ENCODE measurements at places on chromosomes 4 and X.

DNA sequence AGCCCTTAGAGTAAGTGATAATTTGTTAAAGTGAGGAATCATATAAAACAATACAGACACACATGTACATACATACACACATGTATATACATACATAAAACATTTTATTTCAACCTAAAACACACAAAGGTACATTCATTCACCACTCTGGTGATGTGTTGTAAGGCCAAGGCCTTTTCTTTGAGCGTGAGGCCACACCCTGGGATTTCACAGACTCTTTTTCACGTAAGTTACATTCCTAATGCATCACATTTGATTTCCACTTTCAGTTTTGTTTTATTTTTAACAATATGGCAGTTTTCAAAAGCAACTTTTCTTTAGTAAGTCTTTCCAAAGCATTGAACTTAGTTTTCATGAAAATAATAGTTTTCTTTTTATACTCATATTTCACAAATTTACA is 170.7 kb downstream of the COL4A6 start:
- DNase-seq: no peak

- no peak for DNase-seq
Measured at GRCh38 chrX:154505734-154506133, 10.3 kb downstream of the FAM3A start.

- DNase-seq: no peak
Measured at GRCh38 chrX:33053001-33053400, 158.3 kb downstream of the DMD start.

DNA sequence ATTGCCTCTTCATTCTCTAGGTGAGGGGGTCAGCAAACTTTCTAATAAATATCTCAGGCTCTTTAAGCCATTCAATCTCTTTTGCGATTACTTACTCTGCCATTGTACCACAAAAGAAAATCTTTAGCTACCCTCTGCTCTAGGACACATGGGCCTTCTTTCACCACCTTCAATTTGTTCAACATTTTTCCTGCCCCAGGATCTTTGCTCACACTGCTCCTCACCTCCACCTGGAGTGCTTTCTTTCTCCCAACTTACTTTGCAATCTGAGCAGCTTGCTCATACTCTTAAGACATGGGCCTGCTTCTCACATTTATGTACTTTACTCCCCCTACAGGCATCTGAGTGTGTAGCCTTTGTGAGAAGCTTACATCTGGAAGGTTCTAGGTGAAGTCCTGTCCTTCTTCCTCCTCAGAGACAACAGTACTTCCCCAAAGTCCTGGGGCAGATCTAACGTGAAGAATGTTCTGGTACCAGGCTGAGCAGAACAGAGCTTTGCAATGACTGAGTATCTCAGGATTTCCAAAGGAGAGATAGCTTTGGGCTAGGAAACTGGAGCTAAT is 55.0 kb upstream of the PRDM5 start:
- no peak for DNase-seq

DNA sequence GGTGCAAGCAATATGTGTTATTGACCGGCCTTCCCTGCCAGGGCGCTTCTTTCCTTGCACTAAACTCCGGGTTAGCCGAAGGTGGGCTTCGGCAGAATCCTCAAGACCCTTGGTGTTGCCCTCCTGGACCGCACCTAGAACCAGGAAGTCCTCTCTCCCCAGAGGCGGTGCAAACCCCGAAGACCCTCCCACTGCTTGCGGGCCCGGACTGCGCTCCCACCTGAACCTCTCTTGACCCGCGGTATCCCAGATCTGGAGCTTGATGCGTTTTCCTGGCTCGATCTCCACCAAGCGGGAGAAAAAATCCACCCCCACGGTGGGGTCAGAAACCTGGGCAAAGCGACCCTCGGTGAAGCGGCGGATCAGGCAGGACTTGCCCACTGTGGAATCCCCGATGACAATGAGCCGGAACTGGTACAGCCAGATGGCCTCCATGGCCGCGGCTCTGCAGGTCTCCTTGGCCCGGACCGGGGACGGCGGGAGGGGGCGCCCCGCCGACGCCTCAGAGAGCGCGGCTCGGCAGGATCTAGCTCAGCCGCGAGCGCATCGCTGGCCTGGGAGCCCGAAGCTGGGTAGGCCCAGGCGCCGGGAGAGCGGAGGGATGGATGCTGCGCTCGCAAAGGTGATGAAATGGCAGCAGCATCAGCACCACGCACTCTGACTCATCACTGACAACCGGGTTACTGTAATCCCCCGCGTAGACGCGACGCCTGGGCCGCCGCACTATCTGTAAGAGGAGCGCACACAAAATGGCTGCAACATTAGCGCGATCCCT is at the start of gene RAB39B:
Gene RAB39B, minus strand, starts transcription at position 638 of the 775 bp plus-strand sequence. Its CDS starts 203 bp downstream, at position 435.
- peak; percentile 22 for DNase-seq

DNA sequence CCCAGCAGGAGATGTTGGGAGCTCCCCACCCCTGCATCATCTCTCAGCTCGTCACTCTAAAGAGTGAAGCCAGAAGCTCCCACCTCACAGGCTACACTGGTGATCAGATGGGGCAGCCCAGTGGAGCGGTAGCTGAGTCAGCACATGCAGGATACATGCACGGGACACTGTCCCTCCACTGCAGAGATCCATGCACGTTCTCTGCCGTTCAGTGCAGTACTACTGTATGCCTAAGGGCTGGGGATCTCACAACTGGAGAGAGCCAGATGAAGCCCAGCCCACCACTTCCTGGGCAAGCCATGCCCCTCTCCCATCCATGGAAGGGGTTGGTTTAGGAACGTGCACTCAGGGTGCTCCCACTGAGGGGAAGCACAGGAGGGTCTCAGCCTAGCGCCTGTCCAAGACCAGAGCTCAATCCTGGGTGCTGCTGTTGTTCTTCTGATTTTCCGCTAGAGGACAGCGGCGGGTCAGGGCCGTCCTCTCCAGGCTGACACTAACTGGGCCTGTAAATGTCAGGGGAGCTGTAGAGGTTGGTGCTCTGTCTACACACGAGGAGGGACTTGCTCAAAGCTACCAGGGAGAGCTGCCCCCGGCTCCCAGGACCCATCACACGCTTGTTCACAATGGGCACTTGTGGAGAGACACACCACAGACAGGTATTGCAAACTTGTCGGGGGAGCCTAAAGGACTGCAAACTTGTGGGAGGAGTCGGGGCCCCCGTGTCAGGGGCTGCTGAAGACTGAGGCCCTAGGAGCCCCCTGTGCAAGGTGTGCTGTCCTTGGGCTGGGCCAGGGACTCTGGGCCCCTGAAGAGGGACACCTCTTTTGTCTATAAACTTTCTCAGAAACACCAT is 18.2 kb upstream of the ABLIM2 start:
- no peak for DNase-seq

DNA sequence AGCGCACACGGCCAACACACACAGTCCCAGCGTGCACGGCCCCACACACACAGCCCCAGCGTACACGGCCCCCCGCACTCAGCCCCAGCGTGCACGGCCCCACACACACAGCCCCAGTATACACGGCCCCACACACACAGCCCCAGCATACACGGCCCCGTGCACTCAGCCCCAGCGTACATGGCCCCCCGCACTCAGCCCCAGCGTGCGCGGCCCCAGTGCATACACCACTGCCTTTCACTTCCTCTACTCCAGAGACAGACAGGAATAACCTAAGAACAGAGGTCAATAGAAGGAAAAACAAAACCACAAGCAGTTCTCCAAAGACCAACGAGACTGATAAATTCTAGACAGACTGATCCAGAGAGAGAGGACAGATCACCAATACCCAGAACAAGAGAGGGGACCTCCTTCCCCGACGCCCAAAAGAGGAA is 17.1 kb downstream of the GAK start:
- DNase-seq: no peak

DNA sequence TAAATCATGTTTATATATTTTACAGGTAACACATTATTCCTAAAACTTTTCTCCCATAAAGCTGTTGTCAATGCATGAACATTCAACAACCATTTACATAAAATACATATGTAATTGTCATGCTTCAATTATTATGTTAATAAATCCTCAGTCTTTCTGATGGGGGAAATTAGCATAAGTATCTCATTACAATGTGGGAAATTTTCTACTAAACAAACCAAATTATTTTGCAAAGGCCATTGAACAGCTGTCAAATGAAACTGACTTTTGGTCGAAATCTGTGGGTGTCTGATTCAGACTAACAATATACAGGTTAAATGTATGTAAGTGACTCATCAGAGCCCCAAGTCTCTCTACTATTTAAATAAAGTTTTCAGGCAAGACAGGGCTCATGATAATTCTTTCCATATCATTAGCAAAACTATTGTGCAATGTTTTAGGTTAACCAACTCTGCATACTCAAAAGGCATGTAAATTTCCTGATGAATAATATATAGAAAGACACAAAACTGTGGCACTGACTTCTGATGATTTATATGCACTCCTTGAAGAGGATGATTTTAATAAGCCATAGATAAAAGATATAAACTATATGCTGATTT is 795.3 kb upstream of the AADAT start:
- DNase-seq: no peak

DNA sequence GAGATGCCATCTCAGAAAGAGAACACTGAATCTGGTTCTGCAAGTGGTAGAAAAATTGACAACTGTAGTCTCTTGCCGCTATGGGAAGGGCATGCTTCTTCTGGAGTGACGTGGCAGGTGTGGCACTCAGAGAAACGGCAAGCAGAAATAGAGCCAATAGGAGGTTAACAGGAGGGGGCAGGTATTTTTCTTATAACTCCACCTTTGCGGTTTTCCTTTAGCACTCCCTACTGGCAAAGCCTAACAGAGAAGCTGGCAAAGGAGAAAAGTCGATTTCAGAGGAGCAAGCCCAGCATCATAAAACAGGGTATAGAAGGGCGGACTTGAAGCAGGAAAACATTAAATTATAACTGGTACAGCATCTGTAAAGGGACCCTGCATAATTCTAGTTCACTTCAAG is 1382.2 kb downstream of the PCDH18 start:
- DNase-seq: no peak

DNA sequence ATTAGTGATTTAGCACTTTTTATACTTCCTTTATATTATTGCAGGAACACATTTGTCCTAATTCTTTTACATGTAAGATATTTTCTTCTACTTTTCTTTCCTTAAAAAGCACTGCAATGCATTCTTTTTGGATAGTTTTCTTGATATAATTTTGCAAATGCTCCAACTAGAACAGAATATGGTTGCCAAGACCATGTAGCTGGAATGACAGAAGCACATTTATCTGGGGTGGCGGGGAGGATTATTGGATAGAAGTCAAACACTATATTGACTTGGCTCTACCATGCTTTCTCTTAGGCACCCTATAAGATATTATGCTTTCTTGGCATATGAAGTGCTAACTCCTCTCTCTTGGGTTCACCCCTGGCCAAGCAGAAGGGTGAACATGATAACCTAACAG is 983.5 kb downstream of the FAT4 start:
- no peak for DNase-seq

DNA sequence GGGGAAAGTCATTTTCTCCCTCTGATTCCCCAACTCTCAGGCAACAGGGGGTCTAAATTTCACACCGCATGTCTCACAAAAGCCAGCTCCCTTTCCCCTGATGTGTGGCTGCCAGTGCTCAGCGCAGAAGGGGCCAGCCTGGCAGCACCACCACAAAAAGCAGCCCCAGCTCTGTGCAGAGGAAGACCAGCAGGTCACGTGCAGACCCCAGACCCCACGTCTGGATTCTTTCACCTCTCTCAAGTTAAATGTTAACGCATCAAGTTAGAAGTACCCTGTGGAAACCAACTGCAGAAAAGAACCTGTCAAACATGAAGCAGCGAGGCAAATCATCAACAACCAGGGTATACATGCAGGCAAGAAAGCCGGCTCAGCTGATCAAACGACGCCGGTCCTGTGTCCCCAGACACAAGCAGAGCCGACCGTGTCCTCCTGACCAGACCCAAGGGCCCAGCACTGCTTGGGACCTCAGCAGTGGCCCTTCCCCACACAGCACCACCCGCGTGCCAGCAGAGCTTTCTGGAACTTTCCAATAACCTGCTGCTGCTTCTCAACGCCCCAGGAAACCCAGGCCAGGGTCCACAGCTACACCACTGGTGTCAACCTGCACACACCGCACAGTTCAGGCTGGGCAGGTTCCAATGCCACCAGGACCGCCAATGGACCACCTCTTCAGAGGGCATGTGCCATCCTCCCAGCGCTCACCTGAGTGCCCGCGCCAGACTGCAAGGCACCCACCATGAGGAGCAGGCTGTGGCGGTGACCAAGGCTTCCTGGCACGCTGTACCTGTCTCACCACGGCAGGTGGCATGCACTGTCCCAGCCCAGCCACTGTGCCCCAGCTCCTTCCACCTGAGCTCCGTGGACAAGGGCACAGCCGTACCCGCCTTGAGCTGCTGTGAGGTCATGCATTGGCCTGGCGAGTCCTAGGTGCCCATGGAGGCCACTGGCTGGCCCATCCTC is 4.0 kb downstream of the LRPAP1 start:
- DNase-seq: no peak

- DNase-seq: no peak
Measured at GRCh38 chrX:42920752-42921151, 142.8 kb upstream of the PPP1R2C start.

- DNase-seq: no peak
Measured at GRCh38 chrX:39508300-39508692, 589.5 kb downstream of the BCOR start.

GRCh38 chr4:80143307-80143679 is 54.0 kb upstream of the PRDM8 start:
- DNase-seq: no peak

- DNase-seq: no peak
Measured at GRCh38 chrX:5265324-5265850, 963.3 kb downstream of the NLGN4X start.

- DNase-seq: no peak
Measured at GRCh38 chr4:188988131-188988530, 848.9 kb downstream of the TRIML1 start.

GRCh38 chrX:16711893-16712547 is 449 bp downstream of the CTPS2 start:
- no peak for DNase-seq

- no peak for DNase-seq
Measured at GRCh38 chr4:95507561-95507960, 41.2 kb downstream of the UNC5C start.

- DNase-seq: no peak
Measured at GRCh38 chrX:82412858-82413257, 1095.2 kb upstream of the POU3F4 start.

- DNase-seq: no peak
Measured at GRCh38 chr4:43983610-43984009, 465.0 kb downstream of the KCTD8 start.

GRCh38 chr4:121221608-121222007 is 57.5 kb upstream of the TNIP3 start:
- no peak for DNase-seq

DNA sequence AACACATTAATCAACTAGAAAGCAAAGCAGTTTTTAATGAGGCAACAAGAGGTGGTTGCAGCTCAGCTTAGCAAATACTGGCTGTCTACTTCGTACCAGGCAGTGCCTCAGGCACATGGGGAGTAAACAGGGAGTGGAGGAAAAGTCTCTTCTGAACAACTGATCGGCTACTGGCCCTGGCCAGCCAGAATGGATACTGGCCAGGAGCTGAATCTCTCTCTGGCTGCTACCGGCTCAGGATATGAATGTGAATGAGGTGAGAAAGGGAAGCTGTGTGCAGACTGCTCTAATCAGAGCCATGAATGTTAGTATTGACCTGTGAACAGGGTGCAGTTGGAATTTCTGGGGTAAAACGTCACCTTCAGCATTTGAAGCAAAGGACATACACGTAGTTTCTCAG is 77.3 kb downstream of the STK32B start:
- no peak for DNase-seq

- DNase-seq: no peak
Measured at GRCh38 chr4:153267890-153268289, 63.6 kb downstream of the TRIM2 start.
